ENCODE measurements at places on chromosomes 13 and 19. TPM values are rescaled to one million over a fixed set of nuclear protein-coding genes. Genes with fewer than 3 reads are reported as not detected.

GRCh38 chr13:46580362-46580839 lies 27.4 kb downstream of the LRCH1 start:
- DNase-seq, result no peak

The ZNF578 gene
- 0.56 TPM for total RNA-seq

The ZNF613 gene
- 3.2 TPM for total RNA-seq

- DNase-seq, result no peak
These were observed 122.3 kb downstream of the PCCA start for GRCh38 chr13:100211016-100211710.

The SERPINE3 gene
- not detected for total RNA-seq

The RPL18 gene
- 2,140 TPM for total RNA-seq

DNA sequence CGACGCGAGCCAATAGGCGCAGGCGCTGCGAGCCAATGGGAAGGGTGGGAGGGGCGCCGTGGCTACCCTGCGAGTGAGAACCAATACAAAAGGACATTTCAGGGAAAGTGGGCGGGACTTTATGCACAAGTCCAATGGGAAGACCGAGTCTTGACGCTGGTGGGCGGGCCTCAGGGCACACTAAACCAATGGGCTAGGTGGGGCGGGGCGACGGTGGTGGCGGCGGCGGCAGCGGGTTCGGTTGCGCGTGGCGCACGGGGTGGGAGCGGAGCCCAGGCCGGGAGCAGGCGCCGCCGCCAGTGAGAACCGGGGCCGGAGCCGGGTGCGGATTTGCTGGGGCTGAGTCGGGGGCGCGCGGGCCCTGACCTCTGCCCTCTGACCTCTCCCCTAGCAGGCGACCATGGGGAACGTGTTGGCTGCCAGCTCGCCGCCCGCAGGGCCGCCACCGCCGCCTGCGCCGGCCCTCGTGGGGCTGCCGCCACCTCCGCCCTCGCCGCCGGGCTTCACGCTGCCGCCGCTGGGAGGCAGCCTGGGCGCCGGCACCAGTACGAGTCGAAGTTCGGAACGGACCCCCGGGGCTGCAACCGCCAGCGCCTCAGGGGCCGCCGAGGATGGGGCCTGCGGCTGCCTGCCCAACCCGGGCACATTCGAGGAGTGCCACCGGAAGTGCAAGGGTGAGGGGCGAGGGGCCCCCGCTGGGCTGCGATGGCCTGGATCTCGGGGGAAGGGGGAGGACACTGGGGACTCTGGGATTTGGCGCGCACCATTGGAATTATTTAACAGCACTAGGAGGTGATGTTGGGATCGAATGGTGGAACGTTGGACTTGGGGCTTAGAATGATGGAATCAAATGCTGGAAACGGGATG lies at the start of gene TOMM40:
Gene TOMM40 (plus strand): TSS at position 239 of the 867 bp plus-strand sequence. CDS start 162 bp downstream, at position 401.
- DNase-seq, result peak; percentile 37

- no peak for DNase-seq
These were observed 3.2 kb upstream of the DENND1C start for GRCh38 chr19:6484831-6485230.

- DNase-seq, result no peak
These were observed 313.8 kb downstream of the ENOX1 start for GRCh38 chr13:43472980-43473379.

DNA sequence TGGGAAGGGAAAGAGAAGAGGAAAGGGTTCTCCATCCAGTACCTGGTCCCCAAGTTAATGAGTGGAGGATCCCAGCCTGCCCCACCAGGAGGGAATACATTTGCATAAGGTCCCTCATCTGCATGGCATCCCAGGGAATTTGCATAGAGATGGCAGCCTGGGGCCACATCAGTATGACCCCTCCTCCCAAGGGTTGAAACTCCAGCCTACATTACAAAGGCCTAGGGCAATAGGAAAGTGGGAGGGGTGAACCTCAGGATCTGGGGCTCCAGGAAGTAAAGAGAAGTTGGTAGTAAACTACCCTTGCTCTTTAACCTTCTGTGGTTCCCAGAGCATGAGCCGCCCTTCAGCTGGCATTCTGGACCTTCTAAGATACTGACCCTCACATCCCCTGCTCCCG lies 6.8 kb upstream of the NECTIN2 start:
- no peak for DNase-seq

- DNase-seq, result no peak
These were observed 1.3 kb upstream of the DNAJC15 start for GRCh38 chr13:43021926-43022670.

- no peak for DNase-seq
These were observed 583 bp downstream of the FGF14 start for GRCh38 chr13:102401265-102401664.

GRCh38 chr13:28528388-28528787 lies 33.5 kb upstream of the FLT1 start:
- no peak for DNase-seq

The ZSCAN5B gene
- not detected for total RNA-seq

DNA sequence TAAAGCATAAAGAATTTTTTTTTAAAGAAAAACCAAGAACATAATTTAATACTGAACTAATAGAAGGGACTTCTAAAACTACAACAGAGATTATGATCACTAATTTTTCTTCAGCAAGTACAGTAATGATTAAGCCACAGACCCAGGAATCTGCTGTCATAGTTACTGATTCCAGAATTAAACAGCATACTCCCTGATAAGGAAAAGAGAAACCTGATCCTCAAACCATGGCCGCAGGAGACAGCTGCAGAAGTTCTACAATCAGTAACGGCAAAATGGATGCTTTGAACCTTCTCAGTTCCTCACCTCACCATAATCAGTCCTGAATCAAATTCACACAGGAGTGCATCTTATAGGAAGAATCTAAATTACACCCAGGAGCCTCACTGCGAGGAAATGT lies 939.0 kb upstream of the SLITRK1 start:
- DNase-seq, result no peak

DNA sequence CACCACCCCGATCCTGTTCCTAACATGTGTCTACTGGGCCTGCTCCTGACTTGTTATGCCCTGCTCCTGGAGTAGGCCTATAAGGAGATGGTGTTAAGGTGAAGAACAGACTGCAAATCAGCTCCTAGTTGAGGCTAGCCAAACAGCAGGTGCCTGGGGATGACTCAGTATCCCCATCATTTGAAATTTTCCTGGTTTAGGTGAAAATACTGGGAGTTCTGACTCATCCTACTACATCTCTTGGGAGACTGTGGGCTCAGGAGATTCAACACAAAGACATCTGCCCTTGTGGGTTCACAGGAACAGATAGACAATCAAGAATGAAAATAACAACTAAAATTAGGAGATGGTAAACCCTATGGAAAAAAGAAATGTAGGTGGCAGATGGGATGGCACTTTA lies 41.2 kb downstream of the BRD4 start:
- DNase-seq, result no peak

DNA sequence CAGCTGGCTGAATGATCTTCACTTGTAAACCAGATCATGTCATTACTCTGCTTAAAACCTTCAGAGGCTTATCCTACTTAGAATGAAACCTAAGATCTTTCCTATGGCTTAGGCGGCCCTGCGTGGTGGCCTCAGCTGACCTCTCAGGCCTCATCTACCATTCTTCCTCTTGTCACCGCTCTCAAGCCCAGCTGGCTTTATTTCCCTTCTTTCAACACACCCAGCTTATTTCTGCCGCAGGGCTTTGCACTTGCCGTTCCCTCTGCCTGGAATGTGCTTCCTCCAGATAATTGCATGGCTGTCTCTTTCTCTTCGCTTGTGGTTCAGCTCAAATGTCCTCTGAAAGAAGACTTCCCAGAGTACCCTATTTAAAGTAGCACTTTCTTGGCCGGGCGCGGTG lies 3.6 kb upstream of the ASF1B start:
- no peak for DNase-seq

The IRGC gene
- total RNA-seq, result not detected

GRCh38 chr13:21578748-21579147 lies 25.2 kb downstream of the MICU2 start:
- DNase-seq, result no peak

- DNase-seq, result no peak
These were observed 36.6 kb downstream of the FOXO1 start for GRCh38 chr13:40629678-40630384.

GRCh38 chr13:84985860-84986259 lies 813.4 kb downstream of the SLITRK6 start:
- DNase-seq, result no peak

Measured in activated CD4-positive, alpha-beta memory T cell treated with anti-CD3 and anti-CD28 coated beads for 36 hours (primary cell).